T-helper 9 cell (primary cell): ENCODE measurements at places on chromosomes 3 and 15.
A peak's percentile ranks its signal among the peaks of the same experiment; 100 is the strongest.

DNA sequence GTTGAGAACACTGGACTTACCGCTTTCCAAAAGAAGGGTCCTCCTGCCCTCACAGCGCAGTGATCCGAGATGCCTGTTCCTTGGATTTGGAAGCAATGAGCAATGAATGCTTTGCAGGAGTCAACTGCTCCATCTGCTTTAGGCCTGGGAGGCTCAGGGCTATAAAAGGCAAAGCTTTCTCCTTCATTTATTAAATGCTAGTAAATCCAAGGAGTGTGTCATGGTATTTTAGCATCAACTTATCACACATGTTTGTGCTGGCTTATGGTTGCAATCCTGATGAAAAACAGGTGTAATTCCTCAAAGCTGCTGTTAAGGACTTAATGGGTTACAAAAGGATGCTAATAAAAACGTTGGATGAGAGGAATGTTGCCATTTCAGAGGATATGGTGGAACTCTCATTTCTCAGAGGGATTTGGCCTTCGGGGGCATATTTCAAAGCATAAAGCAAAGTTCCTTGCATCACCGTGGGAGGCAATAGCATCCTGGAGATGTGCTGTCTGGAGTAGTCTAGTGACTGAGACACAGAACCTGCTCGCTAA is 158.5 kb upstream of the TPM1 start:
- no peak for DNase-seq

DNA sequence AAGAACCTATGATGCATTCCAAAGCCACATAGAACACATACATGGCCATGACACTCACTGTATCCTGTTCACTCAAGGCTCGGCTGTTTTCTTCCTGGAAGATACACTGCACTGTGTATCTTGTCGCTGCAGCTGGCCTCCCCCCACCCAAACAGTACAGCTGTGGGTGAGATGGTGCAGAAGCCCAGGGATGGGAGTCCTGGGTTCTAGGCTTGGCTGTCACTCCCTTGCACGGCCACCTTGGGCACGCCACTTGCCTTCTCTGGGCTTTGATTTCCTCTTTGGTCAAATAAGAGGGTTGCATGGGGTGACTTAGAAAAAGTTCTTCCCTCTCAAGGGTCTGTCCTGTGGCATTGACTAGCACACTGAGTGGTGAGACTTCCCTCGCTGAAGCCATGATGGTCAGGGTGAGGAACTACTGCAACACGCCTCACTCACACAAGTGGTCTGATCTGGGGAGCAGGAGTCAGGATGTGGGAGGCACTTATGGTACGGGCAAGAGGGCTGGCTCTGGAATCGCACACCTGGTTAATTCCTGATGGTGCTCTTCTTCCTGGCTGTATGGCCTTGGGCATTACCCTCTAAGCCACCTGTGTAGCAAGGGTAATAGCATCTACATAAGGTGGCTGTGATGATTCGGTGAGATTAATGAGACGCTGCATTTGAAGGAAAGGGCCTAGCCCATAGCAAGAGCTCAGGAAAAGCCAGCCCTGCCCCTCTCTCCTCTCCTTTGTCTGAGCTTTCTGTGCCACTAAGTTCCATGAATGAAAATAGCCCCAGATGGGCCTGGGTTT is 44.0 kb downstream of the ANP32A start:
- DNase-seq: no peak

DNA sequence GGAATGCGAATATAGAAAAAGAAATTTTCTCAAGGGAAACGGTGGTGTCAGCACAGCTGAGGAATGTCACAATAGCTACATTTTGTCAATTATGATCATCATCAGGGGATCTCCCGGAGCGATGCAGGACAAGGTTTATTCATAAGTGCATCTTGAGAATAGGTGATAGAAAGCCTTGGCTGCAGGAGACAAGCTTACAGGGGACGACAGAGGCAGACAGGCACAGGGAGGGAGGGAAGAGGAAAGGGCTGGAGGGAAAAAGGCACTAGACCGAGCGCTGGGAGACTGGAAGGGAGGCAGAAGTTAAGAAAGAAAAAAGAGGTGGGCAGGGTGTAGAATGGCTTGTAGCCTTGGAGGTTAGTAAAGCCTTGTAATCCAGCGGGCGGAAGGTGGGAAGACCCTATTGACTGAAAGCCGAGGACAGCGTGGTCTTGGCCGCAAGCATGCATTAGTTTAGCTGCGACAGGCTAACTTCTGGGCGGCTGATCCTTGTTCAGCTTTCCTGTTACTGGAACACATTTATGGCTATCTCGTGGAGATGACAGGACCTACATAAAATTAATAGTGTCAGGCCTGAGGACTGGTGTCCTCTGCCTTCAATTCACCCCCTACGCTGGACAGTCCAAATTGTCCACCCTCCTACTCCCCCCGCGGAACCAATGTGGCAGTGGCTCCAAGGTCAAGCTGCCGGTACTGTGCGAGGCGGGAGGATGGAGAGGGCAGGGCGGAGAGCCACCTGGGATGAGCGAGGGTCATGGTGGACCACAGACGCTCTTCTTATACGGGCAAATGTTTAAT is 1.4 kb upstream of the NECTIN3 start:
- DNase-seq: peak; percentile 1

DNA sequence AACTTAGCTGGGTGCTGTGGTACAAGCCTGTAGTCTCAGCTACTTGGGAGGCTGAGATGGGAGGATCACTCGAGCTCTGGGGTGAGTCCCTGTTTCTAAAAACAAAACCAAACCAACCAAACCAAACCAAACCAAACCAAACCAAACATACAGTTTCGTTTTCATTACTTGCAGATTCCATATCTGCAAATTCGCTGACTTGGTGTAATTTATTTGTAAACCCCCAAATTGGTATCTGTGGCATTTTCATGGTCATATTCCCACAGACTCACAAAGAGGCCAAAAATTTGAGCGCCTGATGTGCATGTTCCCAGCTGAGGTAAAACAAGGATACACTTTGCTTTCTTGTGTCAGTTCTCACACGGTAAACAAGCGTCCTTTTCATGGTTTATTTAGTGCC is 1138.3 kb downstream of the ROBO1 start:
- DNase-seq: no peak

DNA sequence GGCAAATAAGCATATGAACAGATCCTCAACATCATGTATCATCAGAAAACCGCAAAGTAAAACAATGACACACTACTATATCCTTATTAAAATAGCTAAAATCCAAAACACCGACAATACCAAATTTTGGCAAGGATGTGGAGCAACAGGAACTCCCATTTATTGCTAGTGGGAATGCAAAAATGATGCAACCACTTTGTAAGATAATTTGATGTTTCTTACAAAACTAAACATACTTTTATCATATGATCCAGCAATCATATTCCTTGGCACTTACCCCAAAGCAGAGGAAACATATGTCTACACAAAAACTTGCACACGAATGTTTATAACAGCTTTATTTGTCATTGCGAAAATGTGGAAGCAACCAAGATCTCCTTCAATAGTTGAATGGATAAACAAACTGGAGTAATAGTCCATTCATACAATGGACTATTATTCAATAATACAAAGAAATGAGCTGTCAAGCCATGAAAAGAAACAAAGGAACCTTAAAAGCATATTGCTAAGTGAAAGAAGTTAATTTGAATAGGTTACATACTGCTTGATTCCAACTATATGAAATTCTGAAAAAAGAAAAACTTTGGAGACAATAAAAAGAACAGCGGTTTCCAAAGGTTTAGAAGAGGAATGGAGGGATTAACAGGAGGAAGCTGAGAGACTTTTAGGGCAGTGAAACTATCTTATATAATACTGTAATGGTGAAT is 172.0 kb downstream of the VPS13C start:
- DNase-seq: no peak

GRCh38 chr3:8371085-8371551 is 130.5 kb upstream of the LMCD1 start:
- DNase-seq: no peak

- DNase-seq: no peak
Measured at GRCh38 chr3:108096532-108097321, 5.9 kb upstream of the CD47 start.

GRCh38 chr3:162492446-162493081 is 996.0 kb downstream of the OTOL1 start:
- DNase-seq: no peak

- no peak for DNase-seq
Measured at GRCh38 chr15:48479751-48480150, 148.5 kb downstream of the DUT start.

- DNase-seq: no peak
Measured at GRCh38 chr3:100526613-100527346, 34.4 kb downstream of the TMEM45A start.

GRCh38 chr15:67678993-67679392 is 136.5 kb downstream of the MAP2K5 start:
- DNase-seq: no peak

DNA sequence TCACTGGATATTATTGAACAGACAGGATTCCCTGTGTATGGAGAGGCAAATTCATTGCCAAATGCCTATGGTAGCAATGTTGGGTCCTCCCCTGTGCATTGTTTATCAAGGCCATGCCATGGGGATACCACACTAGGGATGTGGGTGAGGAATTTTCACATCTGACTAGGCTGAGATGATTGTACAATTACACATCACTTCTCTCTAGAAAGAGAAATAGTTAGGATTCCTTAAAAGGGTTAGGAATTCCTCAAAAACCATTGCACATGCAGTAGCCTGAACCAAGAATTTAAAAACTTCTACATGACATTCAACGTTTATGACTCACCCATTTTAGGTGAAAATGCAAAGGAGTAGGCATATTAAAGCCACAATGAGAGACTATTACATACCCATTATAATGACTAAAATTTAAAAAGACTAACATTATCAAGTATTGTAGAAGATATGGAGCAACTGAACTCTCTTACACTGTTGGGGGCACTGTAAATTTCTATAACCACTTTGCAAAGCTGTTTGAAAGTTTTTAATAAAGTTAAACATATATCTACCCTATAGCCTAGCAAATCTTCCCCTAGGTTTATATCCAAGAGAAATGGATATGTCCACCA is 175.9 kb downstream of the THRB start:
- no peak for DNase-seq

- DNase-seq: no peak
Measured at GRCh38 chr3:53594276-53594675, 99.9 kb downstream of the CACNA1D start.

DNA sequence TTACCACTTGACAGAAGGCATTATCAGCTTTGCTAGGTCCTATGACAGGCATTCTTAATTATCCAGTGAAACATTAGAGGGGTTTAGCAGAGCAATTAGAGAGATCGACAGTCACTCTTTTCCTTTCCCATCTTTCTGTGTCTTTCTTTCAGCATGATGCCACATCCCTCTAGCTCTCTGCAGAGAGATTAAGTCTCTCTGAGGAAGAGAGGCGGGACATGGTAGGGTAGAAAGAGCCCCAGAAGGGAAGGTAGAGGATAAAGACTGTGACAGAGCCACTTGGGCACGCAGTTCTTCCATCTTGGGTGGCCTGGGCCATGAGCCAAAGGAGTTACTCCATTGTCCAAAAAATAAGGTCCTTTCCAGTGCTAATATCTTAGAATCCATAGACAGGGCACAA is 55.8 kb downstream of the HHLA2 start:
- no peak for DNase-seq

DNA sequence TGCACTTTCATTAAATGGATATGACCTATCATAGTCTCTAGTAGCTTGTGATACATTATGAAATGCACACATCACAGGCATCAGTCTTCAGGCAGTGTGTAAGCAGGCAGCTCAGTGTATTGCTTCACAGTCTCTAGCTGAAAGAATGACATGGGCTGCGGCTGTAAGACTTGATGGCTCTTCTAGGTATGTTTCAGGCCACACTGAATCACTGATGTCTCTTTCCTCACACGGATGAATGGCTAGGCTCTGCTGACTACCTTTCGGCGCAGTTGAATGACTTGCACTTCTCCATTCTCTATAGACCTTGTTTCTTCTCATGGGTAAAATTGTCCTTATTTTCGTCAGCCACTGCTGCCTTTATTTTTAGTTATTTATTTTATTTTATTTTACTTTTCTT is 15.4 kb downstream of the APH1B start:
- no peak for DNase-seq

GRCh38 chr15:63890617-63891016 is 56.9 kb upstream of the HERC1 start:
- no peak for DNase-seq

DNA sequence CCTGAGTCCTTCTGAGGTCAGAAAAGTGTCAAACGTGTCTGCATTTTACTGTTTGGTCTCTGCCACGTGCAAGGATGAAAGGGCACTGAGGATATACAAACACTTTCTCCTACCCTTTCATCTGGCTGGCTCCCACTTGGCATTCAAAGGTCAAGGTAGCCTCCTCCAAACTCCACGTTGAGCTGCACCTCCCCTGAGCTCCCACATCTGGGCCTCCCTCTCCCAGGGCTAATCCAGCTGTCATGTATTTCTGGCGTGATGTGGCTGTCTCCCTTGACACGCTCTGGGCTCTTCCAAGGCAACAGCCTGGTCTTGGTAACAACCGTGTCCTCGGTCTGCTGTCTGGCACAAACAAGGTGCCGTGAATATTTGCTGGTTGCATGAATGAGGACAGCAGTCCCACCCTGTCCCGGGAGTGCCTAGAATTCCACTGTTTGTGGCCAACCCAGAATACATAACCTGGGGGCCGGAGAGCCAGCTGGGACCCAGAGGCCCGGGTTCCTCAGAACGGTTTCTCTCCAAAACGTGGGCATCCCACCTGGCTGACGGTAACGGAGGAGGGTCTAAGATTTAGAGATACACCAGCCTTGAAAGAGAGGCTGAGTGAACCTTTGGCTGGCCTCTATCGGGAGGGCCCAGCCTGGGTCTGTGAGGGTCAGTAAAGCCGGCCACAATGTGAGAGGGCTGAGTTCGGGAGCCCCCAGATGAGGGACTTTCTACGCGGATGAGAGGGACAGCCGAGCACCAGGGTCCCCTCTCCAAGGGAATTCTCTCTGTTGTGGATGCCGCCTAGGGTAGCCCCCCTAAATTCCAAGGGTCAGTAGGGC is 767 bp downstream of the GLT8D1 start:
- DNase-seq: no peak

DNA sequence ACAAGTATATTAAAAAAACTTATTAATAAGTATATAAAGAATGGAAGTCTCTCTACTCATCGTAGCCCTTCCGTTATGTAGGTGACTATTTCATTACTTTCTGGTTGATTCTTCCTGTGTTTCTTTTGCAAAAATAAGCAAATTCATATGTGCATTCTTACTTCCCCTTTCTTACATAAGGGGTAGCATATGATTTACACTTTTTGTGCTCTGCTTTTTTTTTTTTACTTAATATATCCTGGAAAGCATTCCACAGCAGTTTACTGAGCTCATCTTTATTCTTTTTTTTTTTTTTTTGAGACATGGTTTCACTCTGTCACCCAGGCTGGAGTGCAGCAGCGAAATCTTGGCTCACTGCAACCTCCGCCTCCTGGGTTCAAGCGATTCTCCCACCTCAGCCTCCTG is 12.9 kb downstream of the SCAMP5 start:
- DNase-seq: no peak

GRCh38 chr3:155859859-155860258 is 5.6 kb upstream of the SLC33A1 start:
- no peak for DNase-seq

GRCh38 chr15:92553317-92553716 is 102.3 kb downstream of the FAM174B start:
- DNase-seq: no peak

DNA sequence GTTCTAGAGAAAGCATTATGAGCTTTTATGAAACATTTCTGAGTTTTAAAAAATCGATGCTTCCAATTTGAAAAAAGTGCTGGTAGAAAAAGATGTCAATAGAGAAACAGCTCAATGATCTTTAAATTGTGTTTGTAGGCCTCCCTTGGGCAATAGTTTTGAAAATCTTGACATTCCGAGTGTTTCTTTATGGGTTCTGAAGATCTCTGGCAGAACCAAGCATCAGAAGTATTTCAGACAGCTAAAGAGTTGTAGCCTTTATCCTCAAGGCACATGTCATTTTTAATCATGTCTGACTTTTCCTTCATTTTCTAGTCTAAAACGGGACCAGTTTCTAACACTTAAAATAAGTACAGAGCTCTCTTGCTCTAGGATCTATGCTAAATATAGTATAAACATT is 188.1 kb upstream of the CBLB start:
- no peak for DNase-seq
